ENCODE measurements at places on chromosomes 13 and 19. TPM values are rescaled to one million over a fixed set of nuclear protein-coding genes. Genes with fewer than 3 reads are reported as not detected.

The ZNF556 gene
- total RNA-seq, result not detected

The IGFLR1 gene
- 0.32 TPM for total RNA-seq

The OLFM2 gene
- total RNA-seq, result 2.8 TPM

The SIGLEC8 gene
- not detected for total RNA-seq

The APOC4 gene
- not detected for total RNA-seq

The CLC gene
- total RNA-seq, result not detected

Data from bronchial smooth muscle cell (primary cell).